ENCODE measurements at places on chromosomes 7 and 10. TPM values are rescaled to one million over a fixed set of nuclear protein-coding genes. Genes with fewer than 3 reads are reported as not detected.
A peak's percentile ranks its signal among the peaks of the same experiment; 100 is the strongest.

DNA sequence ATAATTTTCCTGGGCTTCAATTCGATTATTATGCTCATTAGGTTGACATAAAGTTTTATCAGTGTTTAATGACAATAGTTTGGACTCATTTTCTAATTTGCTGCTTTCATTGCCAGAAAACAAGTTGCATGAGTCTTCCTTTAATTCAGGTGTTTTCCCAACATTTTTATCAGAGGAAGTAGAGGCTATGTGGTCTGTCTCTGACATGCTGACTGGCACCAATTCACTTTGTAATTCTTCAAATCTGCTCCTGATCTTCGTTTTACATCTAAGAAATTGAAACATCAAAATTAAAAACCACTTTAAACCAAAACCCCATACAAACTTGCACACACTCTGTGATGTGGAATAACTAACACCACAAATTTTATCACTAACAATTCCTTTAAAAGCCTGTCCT, 10.9 kb downstream of the CCDC186 start:
- H3K27ac ChIP-seq, result peak overlapping the region; percentile 86
- H3K36me3 ChIP-seq, result peaks cover 10% of the 10 kb centered on the region
- H3K27me3 ChIP-seq, result no peaks in the 10 kb centered on the region
- no peak for DNase-seq
- H3K4me1 ChIP-seq, result peaks cover 29% of the 10 kb centered on the region

DNA sequence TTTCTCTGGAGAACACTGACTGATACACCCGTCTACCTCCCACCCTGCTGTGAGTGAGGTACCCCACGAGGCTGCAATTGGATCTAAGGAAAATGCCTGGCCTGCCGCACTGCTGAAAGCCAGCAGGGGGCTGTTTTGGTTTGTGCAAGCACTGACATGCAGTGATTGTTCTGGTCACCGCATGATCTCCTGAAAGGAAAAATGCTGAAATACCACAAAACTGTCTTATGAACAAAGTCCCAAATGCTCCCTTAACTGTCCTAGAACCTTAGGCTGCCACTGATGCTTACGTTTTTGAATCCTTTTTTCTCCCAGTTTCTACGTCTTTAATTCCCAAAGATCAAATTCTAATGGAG, 132.7 kb downstream of the JCAD start:
- H3K27me3 ChIP-seq, result no peaks in the 10 kb centered on the region
- H3K27ac ChIP-seq, result peak overlapping the region; percentile 46
- DNase-seq, result no peak
- peaks cover 43% of the 10 kb centered on the region for H3K4me1 ChIP-seq

- H3K27ac ChIP-seq, result peak overlapping the region; percentile 28
- DNase-seq, result no peak
- H3K36me3 ChIP-seq, result peaks cover 8% of the 10 kb centered on the region
- H3K27me3 ChIP-seq, result no peaks in the 10 kb centered on the region
Measured at GRCh38 chr7:101410743-101411507, 48.2 kb downstream of the COL26A1 start.

GRCh38 chr10:5623081-5623748, 43.2 kb downstream of the ASB13 start:
- peaks cover 44% of the 10 kb centered on the region for H3K4me1 ChIP-seq
- DNase-seq, result peak; percentile 96
- no peaks in the 10 kb centered on the region for H3K27me3 ChIP-seq
- H3K36me3 ChIP-seq, result no peaks in the 10 kb centered on the region
- H3K4me3 ChIP-seq, result no peak overlapping the region
- H3K27ac ChIP-seq, result no peak overlapping the region

GRCh38 chr7:108136191-108136688, 6.1 kb upstream of the LAMB4 start:
- H3K27me3 ChIP-seq, result no peaks in the 10 kb centered on the region
- H3K4me1 ChIP-seq, result peaks cover 32% of the 10 kb centered on the region
- no peak for DNase-seq
- no peak overlapping the region for H3K4me3 ChIP-seq
- no peak overlapping the region for H3K27ac ChIP-seq
- H3K36me3 ChIP-seq, result no peaks in the 10 kb centered on the region

DNA sequence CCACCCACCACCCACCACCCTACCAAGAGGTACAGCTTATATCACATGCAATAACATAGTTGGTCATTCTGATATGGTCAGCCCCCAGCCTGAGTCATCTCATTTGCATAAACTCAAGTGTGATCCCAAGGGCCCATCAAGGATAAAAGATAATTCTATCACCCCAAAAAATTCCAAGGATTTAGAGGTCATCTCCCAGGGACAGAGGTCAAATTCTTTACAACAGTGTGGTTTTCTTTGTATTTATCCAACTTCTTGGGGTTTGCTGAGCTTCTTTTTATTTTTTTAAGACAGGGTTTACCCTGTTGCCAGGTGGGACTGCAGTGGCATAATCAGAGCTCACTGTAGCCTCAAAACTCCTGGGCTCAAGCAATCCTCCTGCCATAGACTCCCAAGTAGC, 9.4 kb upstream of the GTPBP10 start:
- H3K36me3 ChIP-seq, result no peaks in the 10 kb centered on the region
- no peaks in the 10 kb centered on the region for H3K4me1 ChIP-seq
- H3K27me3 ChIP-seq, result peaks cover 11% of the 10 kb centered on the region
- no peak overlapping the region for H3K27ac ChIP-seq

DNA sequence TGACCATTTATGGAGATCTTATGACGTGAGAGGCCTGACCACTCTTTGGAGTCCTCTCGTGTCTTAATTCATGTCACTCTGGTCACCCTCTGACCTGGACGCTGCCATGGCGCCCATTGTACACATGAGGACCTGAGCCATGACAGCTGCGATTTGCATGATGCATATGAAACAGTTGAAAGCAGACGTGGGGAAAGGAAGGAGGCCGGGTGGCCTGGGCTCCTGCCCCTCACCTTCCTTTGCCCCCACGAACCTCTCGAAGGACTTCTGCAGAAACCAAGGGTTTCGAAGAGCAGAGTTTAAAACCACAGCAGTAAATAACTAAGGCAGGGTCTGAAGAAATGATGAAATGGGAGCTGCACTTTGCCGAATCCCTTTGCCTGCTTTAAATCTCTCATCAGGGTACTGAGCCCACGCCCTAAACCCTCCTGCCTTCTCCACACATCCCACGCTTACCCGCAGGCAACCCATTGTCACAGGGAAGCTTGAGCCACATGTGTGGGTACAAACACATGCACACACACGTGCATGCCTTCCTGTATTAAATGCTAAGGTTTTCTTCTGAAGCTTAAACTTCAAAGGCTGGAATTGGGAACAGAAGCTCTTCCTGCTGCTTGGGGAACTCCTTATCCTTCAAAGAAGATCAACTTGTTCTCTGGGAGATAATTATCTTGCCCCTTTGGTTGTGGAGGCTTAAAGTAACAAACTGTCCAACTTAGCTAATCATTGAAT, 11.7 kb upstream of the CALML3 start:
- H3K27me3 ChIP-seq, result peaks cover 7% of the 10 kb centered on the region
- H3K36me3 ChIP-seq, result peaks cover 3% of the 10 kb centered on the region
- no peak overlapping the region for H3K27ac ChIP-seq
- no peaks in the 10 kb centered on the region for H3K4me1 ChIP-seq

- H3K36me3 ChIP-seq, result no peaks in the 10 kb centered on the region
- no peak overlapping the region for H3K27ac ChIP-seq
- no peak overlapping the region for H3K4me3 ChIP-seq
- H3K27me3 ChIP-seq, result no peaks in the 10 kb centered on the region
- peaks cover 12% of the 10 kb centered on the region for H3K4me1 ChIP-seq
- no peak for DNase-seq
Measured at GRCh38 chr7:84506151-84506550, 311.6 kb upstream of the SEMA3A start.

DNA sequence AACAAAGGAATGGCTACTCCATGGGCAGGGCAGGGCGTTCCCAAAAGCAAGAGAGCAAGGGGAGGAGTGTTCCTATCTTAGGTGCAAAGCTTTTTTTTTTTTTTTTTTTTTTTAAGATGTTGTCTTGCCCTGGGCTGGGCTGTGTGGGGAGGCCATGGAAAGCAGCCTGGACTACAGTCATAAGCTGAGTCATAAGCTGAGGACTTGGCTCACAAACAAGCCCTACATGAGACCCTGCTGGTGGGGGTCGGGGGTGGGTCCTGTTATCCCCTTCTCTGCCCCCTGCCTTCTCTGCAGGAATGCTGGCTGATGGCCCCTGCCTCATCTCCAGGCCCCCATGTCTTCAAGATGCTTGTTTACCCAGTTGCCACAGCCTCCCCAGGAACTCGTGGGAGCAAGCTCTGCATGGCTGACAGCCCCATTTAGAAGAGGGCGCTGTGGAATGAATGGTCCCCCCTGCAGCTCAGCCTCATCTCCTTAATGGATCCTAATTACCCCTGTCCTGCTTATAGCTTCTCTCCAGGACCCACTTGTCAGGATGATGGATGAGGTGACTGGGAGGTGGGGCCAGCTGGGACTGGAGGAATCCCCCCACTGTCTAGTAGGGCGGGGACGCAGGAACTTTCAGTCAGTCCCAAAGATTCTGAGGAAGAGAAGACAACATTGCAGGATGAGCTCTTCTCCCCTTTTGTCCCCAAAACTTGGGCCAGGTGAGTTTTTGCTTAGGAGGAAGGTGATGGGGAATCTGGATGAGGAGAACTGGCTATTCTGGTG, 340.8 kb upstream of the PODXL start:
- H3K27ac ChIP-seq, result peak overlapping the region; percentile 81
- no peaks in the 10 kb centered on the region for H3K36me3 ChIP-seq
- H3K4me1 ChIP-seq, result peaks cover 54% of the 10 kb centered on the region
- no peaks in the 10 kb centered on the region for H3K27me3 ChIP-seq
- H3K4me3 ChIP-seq, result no peak overlapping the region

DNA sequence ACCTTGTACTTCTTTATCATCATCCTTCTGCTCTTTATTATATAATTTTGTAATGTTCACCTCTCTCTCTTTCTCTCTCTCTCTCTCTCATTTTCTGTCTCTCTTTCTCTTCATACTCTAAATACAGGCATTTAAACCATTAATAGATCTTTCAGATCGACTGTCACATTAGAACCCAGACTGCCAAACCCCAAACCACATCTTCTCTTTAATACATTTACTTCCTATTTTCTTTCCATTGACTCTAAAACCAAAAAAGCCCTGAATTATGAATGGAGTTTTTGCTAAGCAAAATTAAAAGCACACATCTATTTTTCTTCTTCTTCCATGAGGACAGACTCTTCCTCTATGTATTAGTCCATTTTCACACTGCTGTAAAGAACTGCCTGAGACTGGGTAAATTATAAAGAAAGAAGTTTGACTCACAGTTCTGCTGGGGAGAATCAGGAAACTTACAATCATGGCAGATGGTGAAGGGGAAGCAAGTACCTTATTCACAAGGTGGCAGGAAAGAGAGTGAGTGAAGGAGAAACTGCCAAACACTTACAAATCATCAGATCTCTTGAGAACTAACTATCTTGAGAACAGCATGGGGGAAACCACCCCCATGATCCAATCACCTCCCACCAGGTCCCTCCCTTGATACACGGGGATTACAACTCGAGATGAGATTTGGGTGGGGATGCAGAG, 272.7 kb upstream of the MGMT start:
- H3K27me3 ChIP-seq, result peaks cover 2% of the 10 kb centered on the region
- peaks cover 9% of the 10 kb centered on the region for H3K4me1 ChIP-seq
- H3K4me3 ChIP-seq, result no peak overlapping the region
- no peak for DNase-seq
- no peak overlapping the region for H3K27ac ChIP-seq

DNA sequence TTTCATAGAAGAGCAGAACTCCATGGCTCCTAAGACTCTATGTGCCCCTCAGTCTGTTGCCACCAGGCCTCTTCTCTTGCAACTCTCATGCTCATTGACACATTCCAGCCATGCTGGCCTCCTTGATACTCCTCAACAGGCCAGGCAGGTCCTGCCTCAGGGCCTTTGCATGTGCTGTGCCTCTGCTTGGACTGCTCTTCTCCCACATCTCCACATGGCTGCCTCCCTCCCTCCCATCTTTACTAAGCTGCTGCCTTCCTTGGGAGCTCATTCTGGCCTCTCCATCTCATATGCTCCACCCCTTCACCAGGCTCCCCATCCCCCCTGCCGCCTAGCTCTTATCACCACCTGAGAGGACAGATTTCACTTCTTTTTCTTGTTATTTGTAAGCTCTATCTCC, 103.8 kb upstream of the GPR26 start:
- no peaks in the 10 kb centered on the region for H3K4me1 ChIP-seq
- DNase-seq, result no peak
- H3K27me3 ChIP-seq, result peaks cover 19% of the 10 kb centered on the region
- no peak overlapping the region for H3K4me3 ChIP-seq
- H3K27ac ChIP-seq, result no peak overlapping the region

DNA sequence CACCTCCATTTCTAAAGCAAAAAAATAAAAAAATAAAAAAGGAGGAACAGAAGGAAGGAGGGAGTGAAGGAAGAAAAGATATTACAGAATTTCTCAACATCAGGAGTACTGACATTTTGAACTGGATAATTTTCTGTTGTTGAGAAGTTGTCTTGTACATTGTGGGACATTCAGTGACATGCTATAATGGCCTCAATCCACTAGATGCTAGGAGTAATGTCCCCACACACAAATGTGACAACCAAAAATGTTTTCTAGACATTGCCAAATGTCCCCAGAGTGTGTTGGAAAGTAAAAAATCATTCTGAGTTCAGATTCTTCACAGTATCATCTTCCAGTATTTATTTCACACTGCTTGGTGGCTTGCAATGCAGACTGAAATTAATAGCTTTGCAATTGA, 6.5 kb downstream of the ZNF438 start:
- H3K27me3 ChIP-seq, result no peaks in the 10 kb centered on the region
- H3K36me3 ChIP-seq, result no peaks in the 10 kb centered on the region
- DNase-seq, result no peak
- peaks cover 20% of the 10 kb centered on the region for H3K4me1 ChIP-seq
- no peak overlapping the region for H3K4me3 ChIP-seq
- no peak overlapping the region for H3K27ac ChIP-seq

- no peak overlapping the region for H3K27ac ChIP-seq
- no peak for DNase-seq
- H3K4me3 ChIP-seq, result no peak overlapping the region
- peaks cover 3% of the 10 kb centered on the region for H3K36me3 ChIP-seq
- H3K4me1 ChIP-seq, result peaks cover 8% of the 10 kb centered on the region
Measured at GRCh38 chr7:22351878-22352277, 5.1 kb downstream of the RAPGEF5 start.

DNA sequence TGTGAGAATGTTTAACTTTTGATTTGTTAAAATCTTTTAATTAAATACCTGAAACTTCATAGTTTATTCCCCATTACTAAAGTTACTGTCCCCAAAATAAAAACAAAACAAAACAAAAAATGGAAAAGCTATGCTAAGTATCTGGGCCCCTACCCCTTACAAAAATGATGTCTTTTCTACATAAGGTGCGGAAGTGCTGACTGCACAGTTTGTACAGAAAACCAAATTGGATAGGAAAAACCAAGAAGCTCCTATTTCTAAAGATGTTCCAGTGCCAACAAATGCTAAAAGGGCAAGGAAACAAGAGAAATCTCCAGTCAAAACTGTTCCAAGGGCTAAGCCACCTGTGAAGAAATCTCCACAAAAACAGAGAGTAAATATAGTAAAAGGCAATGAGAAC, 50.5 kb downstream of the TASOR2 start:
- no peak for DNase-seq
- no peaks in the 10 kb centered on the region for H3K4me1 ChIP-seq
- H3K27me3 ChIP-seq, result no peaks in the 10 kb centered on the region
- peaks cover 24% of the 10 kb centered on the region for H3K36me3 ChIP-seq
- peak overlapping the region; percentile 13 for H3K27ac ChIP-seq

CLEC2L gene
- total RNA-seq, result not detected

TAC1 gene
- total RNA-seq, result not detected

PRR15 gene
- total RNA-seq, result 6.3 TPM

SPDYE9 gene
- not detected for total RNA-seq

LRIT2 gene
- total RNA-seq, result not detected

BHLHA15 gene
- 1.2 TPM for total RNA-seq

NKX2-3 gene
- total RNA-seq, result not detected

STEAP1 gene
- 0.31 TPM for total RNA-seq

CLCN1 gene
- not detected for total RNA-seq

PAPOLB gene
- not detected for total RNA-seq

TAS2R5 gene
- total RNA-seq, result 1.5 TPM

ZP3 gene
- not detected for total RNA-seq

HOXA11 gene
- not detected for total RNA-seq

LDB3 gene
- 4.0 TPM for total RNA-seq

Measured in chondrocyte (in vitro differentiated cells).